ENCODE measurements at places on chromosomes 7 and 10.

DNA sequence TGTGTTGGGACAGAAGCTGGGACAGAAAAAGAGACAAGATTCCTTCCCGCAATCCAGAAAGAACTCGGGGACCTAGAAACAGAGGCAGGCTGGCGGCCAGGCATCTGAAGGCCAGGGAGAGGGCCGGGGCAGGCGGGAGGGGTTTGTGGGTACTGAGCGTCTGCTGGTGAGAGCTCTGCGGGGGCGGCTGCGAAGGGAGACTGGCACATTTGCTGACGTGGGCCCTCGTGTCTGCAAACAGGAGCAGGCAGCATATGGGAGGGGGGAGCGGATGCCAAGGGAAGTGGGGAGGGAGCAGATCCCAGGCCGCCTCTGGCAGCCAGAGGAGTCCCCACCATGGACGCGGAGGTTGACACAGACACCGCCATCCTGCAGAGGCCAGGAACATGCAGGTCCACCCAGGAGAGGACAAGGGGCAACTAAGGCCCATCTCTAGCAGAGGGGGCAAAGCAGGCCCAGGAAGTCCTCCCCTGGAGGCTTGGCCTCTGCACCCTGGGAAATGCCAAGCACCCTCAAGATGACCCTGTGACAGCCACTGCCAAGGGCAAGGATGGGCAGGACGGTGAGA lies 32.2 kb downstream of the KCNH2 start:
- DNase-seq, result no peak

DNA sequence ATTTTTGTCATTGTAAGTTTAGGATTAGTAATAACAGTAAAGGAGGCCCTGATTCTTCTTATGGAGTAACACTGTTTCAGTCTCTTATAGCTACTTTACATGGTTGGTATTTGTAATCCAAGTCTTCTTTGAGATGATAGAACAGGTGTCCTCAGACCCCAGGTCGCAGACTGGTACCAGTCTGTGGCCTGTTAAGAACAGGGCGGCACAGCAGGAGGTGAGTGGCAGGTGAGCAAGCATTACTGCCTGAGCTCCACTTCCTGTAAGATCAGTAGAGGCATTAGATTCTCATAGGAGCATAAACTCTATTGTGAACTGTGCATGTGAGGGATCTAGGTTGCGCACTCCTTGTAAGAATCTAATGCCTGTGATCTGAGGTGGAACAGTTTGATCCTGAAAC lies 77.3 kb downstream of the STK31 start:
- DNase-seq, result no peak

DNA sequence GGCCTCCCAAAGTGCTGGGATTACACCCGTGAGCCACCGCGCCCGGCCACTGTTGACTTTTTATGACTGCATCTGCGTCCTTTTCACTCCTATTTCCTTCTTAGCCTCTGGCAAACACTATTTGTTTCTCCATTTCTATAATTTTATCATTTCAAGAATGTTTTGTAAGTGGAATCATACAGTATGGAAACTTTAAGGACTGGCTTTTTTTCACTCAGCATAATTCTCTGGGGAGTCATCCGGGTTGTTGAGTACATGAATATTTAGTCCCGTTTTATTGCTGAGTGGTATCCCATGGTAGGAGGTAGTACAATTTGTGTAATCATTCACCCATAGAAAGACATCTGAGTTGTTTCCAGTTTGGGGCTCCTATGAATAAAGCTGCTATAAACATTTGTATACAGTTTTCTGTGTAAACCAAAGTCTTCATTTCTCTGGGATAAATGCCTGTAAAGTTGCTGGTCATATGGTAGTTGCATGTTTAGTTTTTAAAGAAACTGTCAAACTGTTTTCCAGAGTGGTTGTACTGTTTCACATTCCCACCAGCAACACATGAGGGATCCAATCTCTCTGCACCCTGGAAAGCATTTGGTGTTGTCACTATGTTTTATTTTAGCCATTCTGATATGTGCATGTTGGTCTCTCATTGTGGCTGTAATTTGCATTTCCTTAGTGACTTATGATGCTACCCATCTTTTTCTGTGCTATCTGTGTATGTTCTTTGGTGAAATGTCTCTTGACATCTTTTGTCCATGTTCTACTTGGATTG lies 139.6 kb upstream of the EEPD1 start:
- DNase-seq, result no peak

DNA sequence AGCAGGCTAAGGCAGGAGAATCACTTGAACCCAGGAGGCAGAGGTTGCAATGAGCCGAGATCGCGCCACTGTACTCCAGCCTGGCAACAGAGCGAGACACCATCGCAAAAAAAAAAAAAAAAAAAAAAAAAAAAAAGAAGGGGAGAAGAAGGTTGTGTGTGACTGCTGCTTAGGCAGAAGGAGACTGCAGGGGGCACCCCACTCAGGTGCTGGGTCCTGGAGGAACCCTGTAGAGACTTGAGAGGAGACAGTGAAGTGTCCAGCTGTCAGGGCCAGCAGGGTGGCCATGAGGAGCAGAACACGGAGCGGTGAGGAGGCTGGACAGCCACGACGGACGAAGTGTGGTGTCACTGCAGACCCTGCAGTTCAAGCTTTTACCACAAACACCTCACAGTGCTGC lies 99.0 kb upstream of the NMT2 start:
- DNase-seq, result no peak

DNA sequence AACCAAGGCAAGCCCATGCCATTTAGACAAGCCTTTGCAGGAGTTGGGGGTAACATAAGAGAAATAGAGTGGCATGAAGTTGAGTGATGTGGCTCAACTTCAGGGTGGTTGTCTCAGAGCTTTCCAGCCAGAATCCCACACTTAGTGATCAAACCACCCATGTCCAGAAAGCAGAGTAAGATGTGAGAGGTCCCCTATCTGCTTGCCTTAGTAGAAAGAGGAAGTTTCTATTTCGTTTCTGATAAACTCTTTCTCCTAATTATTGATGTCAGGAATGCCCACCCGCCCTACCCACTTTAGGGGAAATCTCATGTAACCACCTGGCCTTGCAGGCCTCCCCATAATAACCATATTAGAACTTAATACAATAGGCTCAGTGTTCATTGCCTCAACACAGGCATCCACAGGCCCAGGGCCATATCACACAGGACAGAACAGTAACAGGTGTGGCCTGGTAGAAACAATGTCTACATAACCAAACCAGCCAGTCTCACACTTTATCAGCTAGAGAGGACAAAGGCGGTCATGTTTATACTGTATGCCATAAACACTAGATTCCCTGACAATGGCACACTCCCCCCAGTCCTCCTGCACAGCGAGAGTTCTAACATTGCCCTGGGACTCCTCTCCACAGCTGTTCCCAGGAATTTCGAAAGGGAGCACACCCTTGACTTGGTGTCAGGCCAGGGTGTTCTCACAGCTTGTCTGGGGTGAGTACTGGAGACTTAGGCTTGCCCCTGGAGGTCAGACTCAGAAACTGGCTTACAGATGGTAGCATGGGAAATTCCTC lies 364.4 kb downstream of the CXCL12 start:
- no peak for DNase-seq

DNA sequence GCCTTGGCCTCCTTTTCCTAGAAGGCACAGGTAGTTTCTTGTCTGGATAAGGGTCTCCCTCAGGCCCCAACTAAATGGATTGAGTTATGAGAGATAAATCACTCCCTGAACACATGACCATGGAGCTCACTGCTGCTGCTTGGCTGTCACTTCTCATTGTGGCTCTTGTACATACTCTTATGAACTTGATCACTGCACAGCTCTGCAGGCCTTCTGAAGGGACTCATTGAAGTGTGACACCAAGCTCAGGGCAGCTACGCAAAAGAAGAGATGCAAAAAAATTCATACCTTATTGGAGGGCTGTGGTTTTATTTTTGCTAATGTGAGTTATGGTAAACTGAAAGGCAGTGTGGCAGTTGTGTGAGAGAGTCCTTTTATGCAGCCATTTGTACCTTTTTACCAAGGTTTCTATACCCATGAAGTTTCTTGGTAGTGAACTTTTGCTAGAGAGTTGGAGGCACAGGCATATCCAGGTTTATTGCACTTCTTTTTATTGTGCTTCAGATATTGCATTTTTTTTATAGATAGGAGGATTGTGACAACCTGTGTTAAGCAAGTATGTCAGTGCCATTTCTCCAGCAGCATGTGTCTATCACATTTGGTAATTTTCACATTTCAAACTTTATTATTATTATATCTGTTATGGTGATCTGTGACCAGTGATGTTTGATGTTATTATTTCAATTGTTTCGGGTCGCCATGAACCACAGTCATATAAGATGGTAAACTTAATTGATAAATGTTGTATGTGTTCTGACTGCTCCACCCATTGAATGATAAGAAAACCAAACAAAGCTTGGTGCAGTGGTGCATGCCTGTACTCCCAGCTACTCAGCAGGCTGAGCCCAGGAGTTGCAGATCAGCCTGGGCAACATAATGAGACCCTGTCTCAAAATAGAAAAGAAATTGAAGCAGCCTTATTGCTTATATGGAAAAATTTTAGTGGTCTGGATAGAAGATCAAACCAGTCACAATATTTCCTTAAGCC lies 100.6 kb downstream of the LRRC4 start:
- DNase-seq, result peak; percentile 31

GRCh38 chr10:72242675-72243074 lies 26.6 kb upstream of the ASCC1 start:
- no peak for DNase-seq

DNA sequence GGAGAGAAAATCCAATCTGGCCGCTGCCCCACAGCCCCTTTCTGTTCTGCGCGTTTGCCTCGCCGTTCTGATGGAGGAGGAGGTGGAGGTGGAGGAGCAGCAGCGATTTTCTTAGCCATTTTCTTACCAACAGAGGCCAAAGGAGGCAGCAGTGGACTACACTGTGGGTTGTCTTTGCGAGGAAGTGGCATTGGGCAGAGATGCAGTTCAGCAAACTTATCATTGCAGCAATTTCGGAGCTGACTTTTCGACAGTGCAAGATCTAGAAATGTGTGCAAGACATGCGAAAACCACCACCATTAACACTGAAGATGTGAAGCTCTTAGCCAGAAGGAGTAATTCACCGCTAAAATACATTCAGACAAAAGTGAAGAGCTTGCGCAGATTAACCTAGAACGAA lies 1.9 kb upstream of the ARL4A start:
- no peak for DNase-seq

DNA sequence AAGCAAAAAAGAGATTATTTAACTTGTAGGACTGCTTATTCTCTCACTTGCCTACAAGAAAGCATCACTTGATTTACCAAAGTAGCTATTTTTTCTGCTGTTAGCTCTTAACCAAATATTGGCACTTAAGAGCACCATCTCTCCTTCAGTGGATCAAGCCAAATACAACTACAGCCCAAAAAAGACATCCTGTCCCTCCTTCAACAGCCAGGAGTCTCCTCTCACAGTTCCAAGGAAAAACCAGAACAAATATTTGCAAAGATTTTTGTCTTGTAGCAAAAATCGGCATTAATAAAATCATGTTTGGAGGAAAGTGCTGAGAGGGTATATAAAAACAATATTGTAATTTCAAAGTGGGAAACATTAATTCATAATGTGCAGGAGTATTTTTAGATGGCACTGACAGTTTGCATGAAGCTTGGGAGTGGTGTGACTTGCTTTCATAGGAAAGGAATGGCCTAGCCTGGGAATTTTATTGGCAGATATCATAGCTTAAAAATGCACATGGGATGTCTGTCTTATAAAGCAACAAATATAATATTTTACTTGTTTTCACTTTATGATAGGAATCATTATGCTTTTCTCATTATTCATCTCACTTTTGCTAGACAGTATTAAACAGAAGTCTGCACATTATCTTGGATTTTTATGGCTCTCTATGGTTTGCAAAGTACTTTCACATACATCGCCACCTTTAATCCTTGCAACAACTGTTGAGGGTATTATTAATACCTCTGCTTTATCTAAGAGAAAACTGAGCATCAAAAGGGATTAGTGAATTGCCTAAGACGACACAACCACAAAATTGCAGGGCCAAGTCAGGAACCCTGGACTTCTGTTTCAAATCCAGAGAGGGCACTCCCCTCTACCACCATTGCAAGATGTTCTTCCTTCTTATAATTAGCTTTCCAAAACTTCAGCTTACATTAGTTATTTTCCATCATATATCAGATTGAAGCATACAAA lies 103.5 kb downstream of the AGMO start:
- no peak for DNase-seq

DNA sequence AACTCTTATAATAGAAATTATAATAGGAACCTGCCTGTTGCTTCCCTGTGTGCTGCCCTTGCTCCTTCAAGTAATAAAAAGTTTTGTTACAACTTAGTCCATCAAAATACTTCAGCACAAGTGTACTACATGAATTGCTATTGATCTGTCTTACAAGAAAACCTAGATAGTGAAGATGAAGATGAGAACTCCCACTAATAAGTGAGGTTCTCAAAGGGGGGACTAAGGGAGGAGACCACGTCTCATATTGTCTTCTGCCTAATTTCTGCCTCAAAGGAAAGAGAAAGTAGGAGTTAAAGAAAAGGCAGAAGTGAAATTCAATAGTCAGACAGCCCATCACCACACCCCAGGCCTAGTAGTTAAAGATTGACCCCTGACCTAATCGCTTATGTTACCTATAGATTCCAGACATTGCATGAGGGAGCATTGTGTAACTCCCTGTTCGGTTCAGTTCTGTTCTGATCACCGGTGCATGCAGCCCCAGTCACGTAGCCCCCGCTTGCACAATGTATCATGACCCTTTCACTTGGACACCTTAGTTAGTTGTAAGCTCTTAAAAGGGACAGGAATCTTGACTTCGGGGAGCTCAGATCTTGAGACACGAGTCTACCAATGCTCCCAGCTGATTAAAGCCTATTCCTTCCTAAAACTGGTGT lies 18.2 kb upstream of the CHST3 start:
- no peak for DNase-seq

- DNase-seq, result no peak
Observed at GRCh38 chr7:86991093-86991769, 68.2 kb downstream of the ELAPOR2 start.

DNA sequence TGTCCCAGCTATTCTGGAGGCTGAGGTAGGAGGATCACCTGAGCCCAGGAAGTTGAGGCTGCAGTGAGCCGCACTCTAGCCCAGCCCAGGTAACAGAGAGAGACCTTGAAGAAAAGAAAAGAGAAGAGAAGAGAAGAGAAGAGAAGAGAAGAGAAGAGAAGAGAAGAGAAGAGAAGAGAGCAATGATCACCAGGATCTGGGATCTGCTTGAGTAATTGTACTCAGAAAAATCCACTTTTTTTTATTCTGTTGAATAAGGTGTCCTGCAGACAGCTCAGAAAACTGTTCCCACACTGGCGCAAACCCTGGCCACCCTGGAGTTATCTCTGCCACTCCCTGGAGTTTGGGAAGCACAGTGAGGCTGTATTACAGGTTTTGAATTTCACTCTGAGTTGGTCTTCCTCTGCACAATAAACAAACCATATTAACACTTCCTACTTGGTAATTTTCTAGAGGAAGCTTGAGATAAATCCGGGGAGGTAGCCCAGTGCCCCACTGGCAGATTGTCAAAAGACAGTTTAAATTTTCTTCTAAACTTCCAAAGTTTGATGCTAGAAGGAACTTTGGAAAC lies 9.6 kb upstream of the OAT start:
- DNase-seq, result no peak
